ENCODE measurements at places on chromosomes 13 and 19.

DNA sequence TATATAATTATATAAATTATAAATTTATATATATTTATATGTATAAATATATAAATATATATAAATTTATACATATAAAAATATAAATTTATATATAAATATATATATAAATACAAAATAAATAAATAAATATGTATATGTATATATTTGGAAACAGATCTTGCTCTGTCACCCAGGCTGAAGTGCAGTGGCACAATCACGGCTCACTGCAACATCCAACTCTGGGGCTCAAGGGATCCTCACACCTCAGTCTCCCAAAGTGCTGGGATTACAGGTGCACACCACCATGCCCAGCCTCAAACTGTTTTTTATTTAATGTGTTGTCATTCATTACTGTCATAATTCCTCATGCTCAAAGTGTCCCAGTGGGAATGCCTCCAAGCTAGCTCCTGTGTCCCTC lies 25.2 kb upstream of the PDCD5 start:
- DNase-seq: no peak

GRCh38 chr19:33473653-33474305 lies 47.8 kb downstream of the PEPD start:
- peak; percentile 87 for DNase-seq

DNA sequence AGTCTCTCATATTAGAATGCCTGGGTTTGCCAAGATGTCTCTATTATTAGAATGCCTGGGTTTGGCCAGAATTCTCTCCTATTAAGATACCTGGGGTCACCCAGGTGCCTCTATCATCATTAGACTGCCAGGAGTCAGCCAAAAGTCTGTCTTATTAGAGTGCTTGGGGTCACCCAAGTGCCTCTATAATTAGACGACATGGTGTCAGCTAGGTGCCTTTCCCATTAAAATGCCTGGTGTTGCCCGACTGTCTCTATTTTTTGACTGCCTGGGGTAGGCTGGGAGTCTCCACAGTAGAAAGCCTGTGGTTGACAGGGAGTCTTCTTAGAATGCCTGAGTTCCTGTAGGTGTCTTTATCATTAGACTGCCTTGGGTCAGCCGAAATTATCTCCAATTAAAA lies 1536.6 kb downstream of the UQCRFS1 start:
- no peak for DNase-seq

GRCh38 chr13:26500618-26501320 lies 56.7 kb upstream of the WASF3 start:
- peak; percentile 32 for DNase-seq

GRCh38 chr13:94822356-94822755 lies 110.0 kb upstream of the SOX21 start:
- DNase-seq: no peak

DNA sequence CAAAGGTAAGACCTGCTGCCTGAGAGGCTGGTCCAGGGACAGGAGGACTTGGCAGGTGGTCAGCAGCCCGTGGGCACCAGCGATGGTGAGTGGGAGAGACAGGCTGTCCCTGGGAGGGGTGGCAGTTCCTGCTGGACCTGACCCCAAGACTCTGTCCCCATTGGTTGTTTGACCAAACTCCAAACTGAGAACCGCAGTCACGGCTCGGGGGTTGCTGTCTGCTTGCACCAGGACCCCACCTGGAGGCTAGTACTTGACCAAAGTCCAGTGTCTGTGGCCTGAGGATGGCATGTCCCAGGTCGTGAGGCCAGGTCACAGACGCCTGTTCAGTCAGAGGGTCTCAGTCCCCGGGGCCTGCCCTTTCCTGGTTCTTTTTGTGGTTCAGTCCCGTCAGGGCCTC lies 9.9 kb upstream of the ZNF14 start:
- DNase-seq: no peak

GRCh38 chr13:44542361-44542760 lies 33.8 kb downstream of the TSC22D1 start:
- DNase-seq: no peak

Measured in EH (cell line).